ENCODE measurements at places on chromosomes 11 and 22. TPM values are rescaled to one million over a fixed set of nuclear protein-coding genes. Genes with fewer than 3 reads are reported as not detected.

Gene TSGA10IP
- polyA plus RNA-seq: 0.21 TPM

Gene ZDHHC8
- polyA plus RNA-seq: 72.6 TPM

Gene IL18
- 0.89 TPM for polyA plus RNA-seq

Gene CD248
- polyA plus RNA-seq: 209 TPM

Gene SERPIND1
- polyA plus RNA-seq: 0.12 TPM
